ENCODE measurements at places on chromosomes 5 and 9.

DNA sequence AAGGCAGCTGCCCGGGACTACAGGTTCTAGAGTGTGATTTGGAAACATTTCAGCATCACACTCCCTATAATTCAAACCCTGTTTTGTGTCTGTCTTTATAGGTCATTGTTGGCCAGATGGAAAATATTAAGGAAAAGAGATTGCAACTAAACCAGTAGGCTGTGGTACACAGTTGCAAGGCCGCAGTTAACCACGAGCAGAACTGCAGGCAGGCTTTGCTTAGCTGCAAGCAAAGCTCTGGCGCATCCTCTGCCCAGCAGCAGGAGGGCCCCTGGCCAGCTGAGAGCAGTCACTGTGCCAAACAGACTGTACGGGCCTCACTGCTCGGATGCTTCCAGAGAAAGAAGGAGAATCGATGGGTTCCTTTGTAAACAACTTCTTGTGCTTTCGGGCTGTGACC, 204.5 kb downstream of the DENND1A start:
- DNase-seq, result no peak

GRCh38 chr9:111833941-111834340, 39.2 kb upstream of the SHOC1 start:
- no peak for DNase-seq

GRCh38 chr5:33701251-33701650, 190.5 kb downstream of the ADAMTS12 start:
- DNase-seq, result no peak

DNA sequence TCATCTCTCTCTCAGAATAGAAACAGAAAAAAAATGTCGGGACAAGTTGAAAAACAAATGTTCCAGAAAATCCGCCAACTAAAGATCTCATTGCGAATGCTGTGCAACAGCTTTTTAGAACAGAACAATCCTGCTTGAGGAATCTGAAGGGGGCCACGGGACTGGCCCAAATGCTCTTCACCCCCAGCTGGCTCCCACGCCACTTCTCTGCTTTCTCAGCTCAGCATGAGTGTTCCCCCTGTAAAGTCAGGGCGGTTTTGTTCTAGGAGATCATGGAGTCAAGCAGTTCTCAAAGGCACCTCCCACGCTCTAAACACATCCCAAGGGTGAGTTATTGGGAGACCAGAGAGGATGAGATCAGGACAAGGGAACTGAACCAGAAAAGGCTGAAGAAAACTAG, 31.5 kb downstream of the DIRAS2 start:
- no peak for DNase-seq

DNA sequence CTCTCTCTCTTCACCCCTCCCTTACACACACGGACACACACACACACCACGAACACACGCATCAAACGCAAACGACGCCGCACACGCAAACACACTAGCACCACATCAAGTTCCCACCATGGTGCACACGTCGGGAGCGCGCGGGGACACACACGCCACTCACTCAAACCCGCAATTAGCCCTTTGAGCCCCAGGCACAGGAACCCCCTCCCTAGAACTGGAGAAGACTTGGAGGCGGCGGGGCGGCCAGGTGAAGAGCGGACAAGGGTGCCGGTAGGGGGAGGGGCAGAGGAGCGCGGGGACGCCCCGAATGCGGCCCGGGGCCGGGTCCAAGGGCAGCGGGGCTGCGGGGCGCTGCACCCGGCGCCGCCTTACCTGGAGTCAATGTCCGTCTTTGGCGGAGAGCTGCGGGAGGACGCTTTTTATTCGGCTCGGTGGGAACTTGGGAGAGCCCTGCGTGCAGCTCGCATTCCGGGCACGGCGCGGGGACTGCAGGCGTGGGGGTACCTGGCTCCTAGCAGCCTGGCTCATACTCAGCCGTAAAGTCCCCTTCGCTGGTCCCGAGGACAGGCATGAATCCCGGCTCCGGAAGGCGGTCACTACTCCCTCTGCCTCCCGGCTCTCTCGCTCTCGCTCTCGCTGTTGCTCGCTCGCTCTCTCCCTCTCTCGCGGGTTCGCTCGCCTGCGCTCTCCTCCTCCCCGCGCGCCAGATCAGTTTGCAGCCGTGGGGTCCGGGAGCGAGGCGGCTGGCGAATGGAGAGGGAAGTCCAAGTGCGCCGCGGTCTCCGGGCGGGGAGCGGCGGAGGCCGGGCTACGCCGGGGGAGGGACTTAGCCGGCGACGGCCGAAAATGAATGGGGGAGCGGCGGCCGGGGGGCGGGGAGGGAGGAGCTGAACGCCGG, at the start of gene BRINP1:
Gene BRINP1, minus strand, starts transcription at position 755 of the 901 bp plus-strand sequence. CDS start 56,080 bp downstream, outside the sequence.
- DNase-seq, result peak; percentile 86

GRCh38 chr5:121668635-121669034, 183.0 kb upstream of the FTMT start:
- no peak for DNase-seq

DNA sequence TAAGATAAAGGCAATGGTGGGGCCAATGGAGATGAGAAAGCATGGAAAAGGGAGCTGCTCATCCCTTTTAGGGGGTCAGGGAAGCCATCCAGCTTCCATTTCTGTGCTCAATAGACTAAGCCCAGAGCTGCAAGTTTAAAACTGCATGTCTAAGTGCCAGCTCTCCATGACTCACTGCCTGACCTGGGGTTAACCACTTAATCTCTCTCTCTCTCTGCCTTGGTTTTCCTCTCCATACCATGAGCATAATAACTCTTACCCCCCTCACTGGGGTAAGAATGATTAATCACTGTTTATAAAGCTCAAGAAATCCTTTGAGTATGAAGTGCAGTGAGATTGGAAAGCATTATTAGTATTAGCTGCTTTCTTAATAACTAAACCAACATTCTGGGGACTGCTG, 1382.4 kb upstream of the WWC1 start:
- no peak for DNase-seq

- DNase-seq, result peak; percentile 29
These were observed 84.3 kb upstream of the SMC2 start for GRCh38 chr9:104009826-104010225.

DNA sequence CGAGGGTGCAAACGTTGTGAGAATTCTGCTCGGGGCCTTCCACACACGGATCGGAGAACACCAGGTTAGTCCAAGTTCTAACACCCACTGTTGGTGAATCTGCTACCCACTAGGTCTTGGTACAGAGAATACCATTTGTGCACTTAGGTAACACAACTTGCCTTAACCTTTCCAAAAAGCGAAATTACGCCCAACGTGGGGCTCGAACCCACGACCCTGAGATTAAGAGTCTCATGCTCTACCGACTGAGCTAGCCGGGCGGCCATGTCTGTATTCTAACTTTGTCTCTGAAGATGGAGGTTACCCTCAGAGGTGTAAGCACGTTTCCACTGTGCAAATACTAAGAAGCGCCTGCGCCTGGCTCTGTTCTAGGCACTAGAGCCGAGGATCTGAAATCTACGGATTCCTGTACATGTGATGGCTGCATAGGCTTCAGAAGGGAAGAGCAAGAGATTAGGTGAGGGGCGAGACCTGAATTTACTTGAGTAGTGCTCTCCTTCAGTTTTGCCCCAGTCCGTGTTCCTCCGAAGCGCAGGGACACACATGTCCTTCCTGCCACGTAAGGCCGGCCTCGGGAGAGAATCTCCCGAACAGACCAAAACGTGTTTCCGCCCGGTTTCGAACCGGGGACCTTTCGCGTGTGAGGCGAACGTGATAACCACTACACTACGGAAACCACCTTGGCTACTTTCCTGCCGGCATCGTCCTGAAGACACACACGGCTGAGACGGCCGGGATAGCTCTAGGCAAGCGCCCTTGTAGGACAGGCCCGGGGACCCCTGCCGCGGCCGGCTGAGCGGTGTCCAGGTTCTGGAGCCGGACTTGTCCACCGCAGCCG, 1.1 kb upstream of the TRIM41 start:
- DNase-seq, result no peak

DNA sequence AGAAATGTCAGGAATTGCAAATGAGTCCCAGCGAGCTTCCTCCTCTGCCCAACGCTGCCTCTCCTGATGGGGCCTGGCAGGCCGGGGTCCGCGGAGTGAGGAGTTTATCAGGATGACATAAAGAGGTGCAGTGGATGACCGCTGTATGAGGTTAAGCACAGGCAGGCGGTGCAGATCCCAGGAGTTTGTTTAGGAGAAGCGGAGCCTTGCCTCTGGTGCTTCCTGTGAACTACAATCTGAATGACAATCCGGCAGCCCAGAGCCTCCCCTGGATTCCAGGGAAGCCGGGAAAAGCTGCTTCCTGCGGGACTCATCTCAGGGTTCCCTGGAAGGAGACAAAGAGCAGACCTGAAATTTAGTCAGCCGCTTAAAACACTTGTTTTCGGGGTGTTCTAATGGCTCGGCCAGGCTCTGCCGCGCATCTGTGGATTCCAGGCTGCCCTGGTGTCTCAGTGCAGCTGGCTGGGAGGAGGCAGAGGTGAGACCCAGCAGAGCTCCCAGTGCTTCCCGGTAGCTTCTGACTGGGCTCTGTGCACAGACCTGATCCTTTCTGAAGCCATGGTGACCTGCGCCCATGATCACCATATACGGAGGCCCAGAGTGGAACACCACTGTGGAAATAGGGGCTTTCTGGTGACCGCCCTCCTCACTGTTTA, 69.8 kb upstream of the IRX4 start:
- DNase-seq, result no peak

- no peak for DNase-seq
These were observed 2.4 kb downstream of the SLC36A1 start for GRCh38 chr5:151449839-151450238.

DNA sequence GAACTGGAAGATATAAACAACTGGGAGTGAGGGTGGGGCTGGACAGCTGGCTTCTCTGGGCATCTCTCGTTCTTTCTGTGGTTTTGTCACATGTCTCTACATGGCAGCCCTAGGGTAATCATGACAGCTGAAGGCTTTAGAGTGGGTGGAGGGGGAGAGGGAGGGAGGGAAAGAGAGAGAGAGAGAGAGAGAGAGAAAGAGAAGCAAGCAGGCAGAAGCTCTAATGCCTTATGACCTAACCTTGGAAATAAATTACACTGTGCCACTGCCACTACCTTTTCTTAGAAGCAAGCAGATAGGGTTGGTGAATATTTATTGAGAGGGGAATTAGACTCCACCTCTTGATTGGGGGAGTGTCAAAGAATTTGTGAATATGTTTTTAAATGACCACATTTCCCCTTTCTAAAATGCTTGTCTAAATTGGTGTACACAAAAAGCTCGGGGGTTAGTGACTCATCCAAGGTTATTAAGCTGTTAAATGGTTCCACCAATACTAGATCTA, 2.6 kb upstream of the DAPK1 start:
- peak; percentile 82 for DNase-seq

- no peak for DNase-seq
These were observed 181.9 kb upstream of the TBCA start for GRCh38 chr5:77957931-77958521.

DNA sequence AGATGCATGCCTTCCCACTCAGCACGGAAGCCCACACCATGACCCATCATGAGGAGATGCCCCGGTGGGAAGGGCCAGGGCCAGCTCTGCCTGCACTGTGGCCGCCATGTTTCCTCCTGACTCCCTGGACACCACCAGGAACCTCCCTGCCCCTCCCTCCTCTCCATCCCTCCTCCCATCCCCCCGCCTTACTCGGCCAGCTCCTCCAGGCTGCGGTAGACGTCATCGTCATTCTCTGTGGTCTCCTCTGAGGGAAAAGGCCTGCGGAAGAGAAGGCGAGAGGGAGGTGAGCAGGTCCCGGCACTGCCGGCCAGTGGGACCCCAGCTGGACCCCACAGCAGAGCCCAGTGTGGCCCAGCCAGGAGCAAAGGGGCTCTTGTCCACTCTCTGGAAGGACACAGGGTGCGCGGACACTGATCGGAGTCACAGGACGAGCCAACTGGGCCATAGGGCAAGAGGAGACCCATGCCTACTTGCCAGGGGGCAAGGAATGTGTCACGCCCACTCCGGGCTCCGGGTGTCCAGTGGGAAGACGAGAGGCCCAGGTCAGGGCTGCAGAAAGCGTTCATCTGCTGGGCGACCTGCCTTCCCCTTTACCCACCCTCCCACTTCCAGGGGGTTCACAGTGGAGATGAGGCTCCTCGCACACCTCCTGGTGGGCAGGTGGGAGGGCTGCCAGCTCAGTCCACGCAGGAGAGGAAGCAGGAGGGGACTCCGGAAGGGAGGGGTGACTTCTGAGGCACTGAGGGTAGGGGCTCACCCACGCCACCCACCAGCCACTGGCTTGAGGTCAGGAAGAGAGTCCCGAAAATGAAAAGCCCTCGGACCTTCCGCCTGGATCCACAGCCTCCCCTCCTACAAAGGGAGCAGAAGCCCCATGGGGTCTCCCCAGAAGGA, 96.2 kb upstream of the SARDH start:
- no peak for DNase-seq

DNA sequence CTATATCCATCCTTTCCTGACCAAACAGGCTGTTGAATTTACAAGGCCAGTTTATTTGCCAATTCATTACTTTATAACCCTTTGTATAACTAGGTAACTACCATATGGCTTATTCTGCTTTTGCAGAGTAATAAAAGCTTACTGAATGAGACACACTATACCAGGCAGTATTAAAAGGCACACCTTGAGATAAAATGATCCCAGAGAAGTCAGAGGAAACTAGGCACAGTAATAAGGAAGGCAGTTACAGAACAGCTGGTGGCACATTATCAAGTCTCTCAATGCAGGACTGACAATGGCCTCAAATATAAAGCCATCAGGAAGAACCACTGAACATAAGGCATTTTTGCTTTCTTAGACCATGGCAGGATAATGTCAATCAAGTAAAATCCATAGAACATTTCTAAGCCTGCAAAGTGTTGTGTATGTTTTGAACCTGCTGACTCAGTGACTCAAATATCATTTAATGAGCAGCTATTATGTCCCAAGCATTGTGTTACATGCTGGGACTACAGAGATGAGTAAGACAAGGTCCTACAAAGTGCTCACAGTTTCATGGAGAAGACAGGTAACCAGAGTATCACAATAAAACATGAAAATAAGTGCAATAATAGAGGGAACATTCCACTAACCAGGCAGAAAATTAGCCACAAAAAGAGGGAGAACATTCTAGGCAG, 52.5 kb downstream of the OXCT1 start:
- no peak for DNase-seq

DNA sequence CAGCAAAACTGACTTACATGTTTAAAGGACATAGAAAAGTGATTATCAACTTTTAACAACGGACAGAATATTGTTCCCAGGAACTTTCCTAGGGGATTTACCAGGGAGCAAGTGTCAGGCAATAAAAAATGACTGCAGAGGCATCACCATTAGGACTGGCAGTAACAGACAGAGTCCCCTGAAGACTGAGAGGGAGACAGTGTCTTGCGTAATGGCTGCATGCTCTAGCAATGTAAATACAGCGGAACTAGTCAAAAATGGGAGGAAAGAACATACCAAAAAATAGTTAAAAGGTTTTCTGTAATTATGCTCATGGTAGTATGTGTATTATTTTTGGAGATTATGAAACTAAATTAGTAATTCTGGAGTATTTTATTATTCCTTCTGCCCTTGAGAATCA, 181.8 kb downstream of the CRB2 start:
- DNase-seq, result no peak

- DNase-seq, result peak; percentile 57
These were observed 64.0 kb downstream of the POU5F2 start for GRCh38 chr5:93677359-93677891.

GRCh38 chr9:92963831-92964606, 16.7 kb downstream of the FGD3 start:
- DNase-seq, result no peak

GRCh38 chr5:152290181-152290580, 114.9 kb downstream of the NMUR2 start:
- DNase-seq, result no peak

- no peak for DNase-seq
These were observed 13.3 kb downstream of the SLC25A46 start for GRCh38 chr5:110751902-110752762.

Measured in NCI-H2171 treated with DMSO at 0.1 percent for 48 hours (cell line).